ENCODE measurements at places on chromosomes 5 and 9.

DNA sequence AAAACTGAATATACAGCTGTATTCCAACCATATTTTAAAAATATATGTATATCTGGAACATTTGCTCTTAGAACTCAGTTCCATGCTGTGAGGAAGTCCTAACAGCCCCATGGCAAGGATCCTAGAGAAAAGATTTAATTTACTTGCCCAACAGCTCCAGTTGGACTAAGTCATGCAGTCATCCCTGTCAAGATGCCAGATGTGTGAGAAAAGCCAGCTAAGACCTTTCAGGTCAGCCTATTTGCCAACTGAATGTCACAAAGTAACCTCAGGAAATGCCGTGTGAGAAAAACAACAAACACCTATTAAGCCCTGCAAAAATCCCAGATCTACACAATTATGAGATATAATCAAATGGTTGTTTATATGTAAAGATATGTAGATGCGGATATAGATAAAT, 416.3 kb downstream of the NR2F1-AS1 start:
- peak; percentile 61 for DNase-seq

DNA sequence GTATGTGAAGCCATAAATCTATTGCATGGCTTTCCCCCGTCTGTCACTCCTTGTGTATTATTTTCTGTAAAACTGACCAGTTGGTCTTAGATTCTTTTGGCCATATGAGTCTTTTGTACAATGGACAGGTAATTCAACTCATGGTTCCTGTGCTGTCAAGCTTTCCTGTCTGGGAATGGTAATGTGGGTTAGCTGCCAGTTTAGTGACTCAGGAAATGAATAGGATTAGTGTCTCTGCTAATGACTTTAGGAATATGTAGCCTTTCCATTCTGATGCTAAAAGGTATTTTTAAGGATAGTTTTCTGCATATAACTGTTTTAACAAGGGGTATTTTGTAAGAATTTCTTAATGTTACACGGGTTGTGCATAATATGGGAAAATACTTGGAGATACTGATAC, 182.7 kb downstream of the PBX3 start:
- no peak for DNase-seq

GRCh38 chr5:181027452-181028031, 12.5 kb upstream of the BTNL9 start:
- no peak for DNase-seq

- no peak for DNase-seq
Measured at GRCh38 chr5:170491479-170491878, 12.3 kb upstream of the KCNIP1 start.

- no peak for DNase-seq
Measured at GRCh38 chr9:90807006-90807405, 5.4 kb downstream of the SYK start.

- DNase-seq = no peak
Measured at GRCh38 chr5:152118676-152119470, 194.2 kb upstream of the GLRA1 start.

- DNase-seq = peak; percentile 64
Measured at GRCh38 chr9:136267261-136268111, 21.9 kb upstream of the QSOX2 start.

DNA sequence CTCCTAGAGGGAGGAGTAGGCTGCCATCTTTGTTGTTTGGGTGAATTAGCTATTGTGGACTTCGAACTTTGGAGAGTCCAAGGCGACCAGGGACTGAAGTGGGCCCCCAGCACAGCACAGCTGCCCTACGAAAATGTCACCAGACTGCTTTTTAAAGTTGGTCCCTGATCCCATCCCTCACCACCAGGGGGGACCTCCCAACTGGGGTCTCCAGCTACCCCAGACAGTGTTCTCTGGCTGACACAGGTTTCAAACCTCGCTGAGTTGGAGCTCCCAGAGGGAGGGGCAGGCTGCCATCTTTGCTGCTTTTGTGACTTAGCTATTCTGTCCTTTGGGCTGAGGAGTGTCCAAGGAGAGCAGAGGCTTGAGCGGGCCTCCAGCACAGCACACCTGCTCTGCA, 45.7 kb upstream of the ADRB2 start:
- DNase-seq = no peak

DNA sequence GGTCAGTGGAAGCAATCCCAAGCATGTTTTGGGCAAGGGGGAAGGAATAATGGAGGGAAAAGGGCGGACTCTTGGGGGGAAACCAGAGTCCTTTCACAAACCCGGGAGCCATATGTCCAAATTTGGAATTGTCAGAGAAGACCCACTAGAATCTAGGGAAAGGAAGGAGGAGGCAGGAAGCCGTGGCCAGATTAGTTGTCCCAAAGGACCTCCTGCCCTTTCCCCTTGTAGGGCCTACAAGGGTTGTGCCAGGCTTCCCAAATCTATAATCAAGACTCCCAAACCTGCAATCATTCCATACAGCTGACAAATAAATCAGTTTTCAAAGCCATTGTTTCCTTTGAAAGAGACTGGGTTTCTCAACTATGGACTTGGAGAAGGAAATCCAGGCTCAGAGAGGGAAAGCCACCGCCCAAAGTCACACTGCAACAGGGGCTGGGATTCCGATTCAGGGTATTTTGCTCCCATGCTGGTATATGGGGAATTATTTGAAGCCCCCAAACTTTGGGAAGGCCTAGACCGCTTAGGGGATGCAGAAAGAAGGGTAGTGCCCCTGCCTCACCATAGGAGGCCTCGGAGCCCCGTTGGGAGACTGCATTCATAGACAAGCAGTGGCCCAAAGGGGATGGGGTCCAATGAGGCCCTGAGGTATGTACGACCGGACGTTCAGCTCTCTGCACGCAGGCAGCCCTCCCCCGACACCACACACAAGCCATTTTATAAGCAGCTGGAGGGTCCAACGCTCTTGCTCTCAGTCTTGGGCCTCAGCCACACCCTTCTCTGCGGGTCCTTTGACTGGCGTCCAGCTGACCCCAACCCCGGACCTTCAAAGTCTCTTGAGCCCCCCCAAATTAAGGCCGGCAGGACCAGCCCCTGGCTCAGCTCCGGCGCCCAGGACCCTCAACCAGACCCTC, 815 bp downstream of the ANXA6 start:
- peak; percentile 36 for DNase-seq

- no peak for DNase-seq
Measured at GRCh38 chr5:97628807-97629206, 445.8 kb upstream of the RIOK2 start.

DNA sequence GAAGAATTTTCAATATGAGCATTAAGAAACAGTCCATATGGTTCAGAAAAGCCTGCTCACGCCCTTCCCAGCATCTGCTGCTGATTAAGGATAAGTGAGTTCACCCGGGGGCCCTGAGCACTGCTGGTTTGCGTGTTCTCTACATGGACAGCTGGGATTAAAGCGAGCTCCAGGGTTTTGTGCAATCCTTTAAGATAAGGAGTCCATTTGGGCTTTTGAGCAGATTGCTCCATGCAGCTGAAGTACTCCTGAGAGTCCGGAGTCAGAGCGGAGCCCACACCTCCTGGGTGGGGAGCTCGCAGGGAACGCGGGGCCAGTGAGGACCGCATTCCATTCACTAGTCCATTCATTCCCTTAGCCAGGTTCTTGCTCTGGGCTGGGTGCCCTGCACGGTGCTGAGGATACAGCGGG, 149.3 kb upstream of the COL5A1 start:
- peak; percentile 99 for DNase-seq

DNA sequence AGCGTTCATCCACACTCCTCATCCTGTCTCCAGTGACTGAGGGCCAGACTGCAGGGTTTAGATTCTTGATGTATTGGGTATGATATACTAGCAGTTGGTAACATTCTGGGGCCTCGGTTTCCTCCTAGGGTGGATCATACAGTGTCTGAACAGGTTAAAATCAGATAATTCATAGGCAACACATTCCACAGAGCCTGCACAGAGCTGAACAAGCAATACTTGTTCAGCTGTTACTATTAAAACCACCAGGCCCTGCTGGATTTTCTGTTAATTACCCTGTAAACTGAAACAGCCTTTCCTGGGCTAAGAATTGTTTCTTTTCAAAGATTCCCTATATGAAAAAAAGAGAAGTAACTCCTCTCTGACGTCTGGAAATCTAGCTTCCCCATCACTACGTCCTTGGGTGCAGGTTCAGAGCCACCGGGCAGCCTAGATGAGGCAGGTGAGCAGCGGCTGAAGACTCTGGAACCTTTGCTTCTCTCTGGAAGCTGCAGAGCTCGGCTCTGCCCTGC, 1313.5 kb upstream of the WWC1 start:
- no peak for DNase-seq

- peak; percentile 66 for DNase-seq
Measured at GRCh38 chr9:127159325-127159801, 36.9 kb upstream of the ANGPTL2 start.

DNA sequence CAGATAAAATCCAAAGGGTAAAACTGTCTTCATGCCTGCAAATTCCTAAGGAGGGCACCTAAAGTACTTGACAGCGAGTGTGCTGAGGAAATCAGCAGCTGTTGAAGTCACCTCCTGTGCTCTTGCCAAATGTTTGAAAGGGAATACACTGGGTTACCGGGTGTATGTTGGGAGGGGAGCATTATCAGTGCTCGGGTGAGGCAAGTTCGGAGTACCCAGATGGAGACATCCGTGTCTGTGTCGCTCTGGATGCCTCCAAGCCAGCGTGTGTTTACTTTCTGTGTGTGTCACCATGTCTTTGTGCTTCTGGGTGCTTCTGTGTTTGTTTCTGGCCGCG, 727 bp upstream of the ADRB2 start:
- DNase-seq = peak; percentile 30

DNA sequence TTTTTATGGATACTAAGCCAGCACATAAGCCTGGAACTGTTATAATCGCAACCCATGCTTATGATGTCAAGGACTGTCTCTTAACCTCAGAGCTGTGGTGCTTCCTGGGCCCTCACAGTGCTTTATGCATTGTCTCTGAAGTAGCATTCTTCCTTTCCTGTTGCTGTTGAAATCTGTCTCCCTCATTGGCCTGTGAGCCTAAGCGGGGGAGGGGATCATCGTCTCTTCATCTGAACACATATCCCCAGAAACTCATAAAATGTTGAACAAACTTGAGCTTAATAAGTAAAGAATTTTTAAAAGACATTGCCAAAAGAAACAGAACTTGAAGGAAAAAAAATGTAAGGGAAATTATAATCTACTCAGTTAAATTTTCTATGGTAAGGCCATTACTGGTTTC, 80.3 kb downstream of the SGCD start:
- no peak for DNase-seq

- DNase-seq = no peak
Measured at GRCh38 chr9:2174306-2174705, 159.2 kb downstream of the SMARCA2 start.

DNA sequence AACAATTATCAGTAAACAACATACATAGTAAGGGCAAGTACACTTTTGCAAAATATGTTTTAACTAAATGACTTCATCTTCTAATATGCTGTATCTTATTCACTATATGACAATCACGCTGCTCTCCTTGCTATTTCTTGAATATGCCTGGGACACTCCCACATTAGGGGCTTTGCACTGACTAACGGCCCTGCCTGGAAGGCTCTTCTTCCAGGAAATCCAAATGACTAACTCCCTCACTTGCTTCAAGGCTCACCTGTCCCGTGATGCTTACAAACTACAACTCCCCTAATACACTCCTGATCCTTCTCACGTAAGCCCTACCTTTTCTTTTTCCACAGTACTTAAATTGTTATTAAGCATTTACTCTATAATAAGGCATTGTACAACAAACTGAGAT, 10.6 kb downstream of the ERP44 start:
- no peak for DNase-seq

DNA sequence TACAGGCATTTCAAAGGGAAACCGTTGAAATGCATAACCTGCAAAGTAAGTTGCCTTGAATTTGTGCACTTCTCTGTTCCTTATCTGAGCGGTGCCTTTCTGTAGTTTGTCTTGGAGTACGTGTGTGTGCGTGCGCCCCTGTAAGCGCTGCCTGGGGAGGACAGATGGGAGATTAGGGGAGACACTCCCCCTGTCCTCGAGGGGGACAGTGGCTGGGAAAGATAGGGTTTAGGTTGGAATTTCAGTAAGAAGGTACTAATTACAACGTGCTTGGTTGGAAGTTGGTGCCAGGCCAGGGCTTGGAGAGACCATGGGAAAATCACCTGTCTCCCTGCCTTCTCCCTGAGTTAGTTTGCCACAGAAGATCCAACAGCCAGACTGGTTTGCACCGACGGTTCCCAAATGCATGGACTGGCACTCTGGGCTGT, 73.2 kb downstream of the PIK3R1 start:
- peak; percentile 60 for DNase-seq

GRCh38 chr5:165310031-165310430, 1804.6 kb downstream of the MAT2B start:
- DNase-seq = no peak

DNA sequence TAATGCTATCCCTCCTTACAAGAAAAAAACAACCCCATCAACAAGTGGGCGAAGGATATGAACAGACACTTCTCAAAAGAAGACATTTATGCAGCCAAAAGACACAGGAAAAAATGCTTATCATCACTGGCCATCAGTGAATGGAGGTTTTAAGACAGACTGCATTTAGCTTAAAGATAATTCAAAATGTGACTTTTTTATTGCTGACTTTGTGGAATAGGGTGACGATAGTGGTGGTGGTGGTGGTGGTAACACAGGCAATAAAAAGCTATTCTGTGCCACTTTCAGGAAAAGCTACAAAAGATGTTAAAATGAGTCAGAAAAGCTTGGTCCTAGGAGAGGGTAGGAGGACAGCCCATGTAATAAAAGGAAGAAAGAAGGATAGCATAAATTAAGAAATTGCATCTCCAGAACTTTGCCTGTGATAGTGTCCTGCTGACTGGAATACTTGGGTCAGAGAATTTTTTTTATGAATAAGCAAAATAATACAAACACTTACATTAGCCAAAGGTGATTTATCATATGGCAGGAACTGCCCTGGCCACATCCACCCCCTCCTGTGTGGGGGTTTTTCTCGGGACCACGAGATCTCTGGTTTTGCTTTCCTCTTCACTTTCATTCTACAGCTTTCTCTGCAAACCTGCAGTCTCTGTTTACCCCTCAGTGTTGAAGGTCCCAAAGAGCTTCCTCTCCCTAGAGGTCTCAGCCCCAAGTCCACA, 186.7 kb downstream of the DRD1 start:
- DNase-seq = no peak

- no peak for DNase-seq
Measured at GRCh38 chr5:90390928-90391327, 18.6 kb downstream of the CETN3 start.

Data from NCI-H82 (cell line).